Dermis microvascular lymphatic vessel endothelial cell (primary cell): ENCODE measurements at places on chromosomes 7 and 10. TPM values are rescaled to one million over a fixed set of nuclear protein-coding genes. Genes with fewer than 3 reads are reported as not detected.

The CRTAC1 gene
- 4.6 and 11.9 TPM in 2 replicates for total RNA-seq

DNA sequence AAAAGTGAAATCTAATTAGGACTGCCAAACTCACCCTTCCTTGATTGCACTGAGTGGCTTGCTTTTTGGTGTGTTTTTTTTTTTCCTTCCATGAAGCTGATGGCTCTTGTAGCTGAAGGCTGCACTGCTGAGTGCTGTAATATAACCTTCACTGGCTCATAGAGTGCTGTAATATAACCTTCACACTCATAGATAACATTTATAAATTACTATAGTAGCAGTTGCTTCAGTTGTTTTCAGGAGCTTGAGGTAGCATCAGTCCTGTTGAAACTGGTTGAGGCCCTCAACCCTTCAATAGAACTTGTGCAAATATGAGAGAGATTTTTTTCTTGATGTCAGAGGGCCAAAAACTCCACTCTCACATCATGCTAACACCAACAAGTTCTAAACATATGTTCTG is 404.9 kb upstream of the MBL2 start:
- DNase-seq: no peak

DNA sequence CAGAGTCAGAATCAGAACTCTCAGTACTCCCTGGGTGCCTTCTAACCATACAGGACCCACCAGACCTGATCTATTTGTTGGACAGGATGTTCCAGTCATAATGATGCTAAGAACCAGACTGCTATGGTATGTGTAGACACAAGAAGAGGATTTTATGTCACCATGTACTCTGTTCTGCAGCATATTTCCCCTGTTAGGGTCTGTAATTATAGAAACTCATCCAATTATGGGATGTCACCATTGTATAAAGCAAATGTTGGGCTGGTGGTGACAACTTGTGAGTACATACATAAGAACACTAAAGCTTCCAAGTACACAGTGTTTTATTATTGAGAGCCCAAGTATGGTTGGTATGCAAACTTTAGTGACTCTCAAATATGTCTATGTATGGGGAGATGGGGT is 67.1 kb upstream of the AGBL3 start:
- DNase-seq: no peak

- DNase-seq: no peak
These were observed 45.7 kb downstream of the TOMM7 start for GRCh38 chr7:22776964-22777363.

- DNase-seq: no peak
These were observed 373.4 kb upstream of the MGMT start for GRCh38 chr10:129093641-129094040.
